ENCODE measurements at places on chromosomes 16 and 17.
A peak's percentile ranks its signal among the peaks of the same experiment; 100 is the strongest.

- no peak for DNase-seq
Observed at GRCh38 chr17:60371416-60371815, 20.5 kb downstream of the USP32 start.

DNA sequence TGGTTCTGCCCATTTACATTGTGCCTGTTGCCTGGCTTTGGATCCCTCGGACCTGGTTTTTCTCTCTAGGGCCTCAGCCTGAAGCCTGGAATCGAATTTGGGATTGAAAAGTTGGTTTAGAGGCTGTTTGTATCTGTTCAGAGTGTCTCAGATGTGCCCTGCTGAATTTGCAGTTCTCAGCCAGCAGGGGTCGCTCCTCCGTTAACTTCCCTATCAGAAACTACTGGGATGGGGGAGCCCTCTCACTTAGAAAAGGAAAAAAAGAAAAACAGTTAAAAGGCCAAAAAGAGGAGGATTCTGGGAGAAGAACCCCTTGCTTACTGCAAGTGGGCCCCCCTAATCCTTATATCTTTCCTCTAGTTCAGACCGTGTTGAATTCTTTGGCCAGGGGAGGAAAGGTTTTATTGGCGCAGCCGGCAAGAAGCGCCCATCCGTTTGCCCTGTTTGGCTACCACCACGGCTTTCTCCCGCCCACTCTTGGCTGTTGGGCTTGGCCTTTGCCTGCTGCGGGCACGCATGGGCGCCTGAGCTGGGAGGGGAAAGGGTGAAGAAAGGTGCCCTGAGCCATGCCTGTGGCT is 8.7 kb downstream of the FZD2 start:
- no peak for DNase-seq

GRCh38 chr16:50068550-50068949 is 2.8 kb downstream of the HEATR3 start:
- no peak for DNase-seq

DNA sequence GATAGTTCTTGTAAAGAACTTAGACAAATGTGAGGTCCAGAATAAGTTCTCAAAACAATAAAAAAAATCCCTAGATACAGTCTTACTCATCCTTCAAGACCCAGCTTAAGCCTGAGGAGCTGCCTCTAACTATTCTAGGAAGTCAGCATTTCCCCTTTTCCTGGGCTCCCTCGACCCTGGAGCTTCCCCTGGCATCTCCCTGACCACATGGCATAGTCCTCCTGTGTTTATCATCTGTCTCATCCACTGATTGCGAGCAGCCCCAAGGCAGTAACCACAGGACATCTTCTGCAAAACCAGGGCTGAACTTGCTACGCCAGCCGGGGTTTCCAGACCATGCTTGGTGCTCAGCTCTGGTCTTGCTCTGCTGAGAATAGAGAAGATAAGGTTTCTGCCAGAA is 36.7 kb upstream of the NLRP1 start:
- DNase-seq, result no peak

DNA sequence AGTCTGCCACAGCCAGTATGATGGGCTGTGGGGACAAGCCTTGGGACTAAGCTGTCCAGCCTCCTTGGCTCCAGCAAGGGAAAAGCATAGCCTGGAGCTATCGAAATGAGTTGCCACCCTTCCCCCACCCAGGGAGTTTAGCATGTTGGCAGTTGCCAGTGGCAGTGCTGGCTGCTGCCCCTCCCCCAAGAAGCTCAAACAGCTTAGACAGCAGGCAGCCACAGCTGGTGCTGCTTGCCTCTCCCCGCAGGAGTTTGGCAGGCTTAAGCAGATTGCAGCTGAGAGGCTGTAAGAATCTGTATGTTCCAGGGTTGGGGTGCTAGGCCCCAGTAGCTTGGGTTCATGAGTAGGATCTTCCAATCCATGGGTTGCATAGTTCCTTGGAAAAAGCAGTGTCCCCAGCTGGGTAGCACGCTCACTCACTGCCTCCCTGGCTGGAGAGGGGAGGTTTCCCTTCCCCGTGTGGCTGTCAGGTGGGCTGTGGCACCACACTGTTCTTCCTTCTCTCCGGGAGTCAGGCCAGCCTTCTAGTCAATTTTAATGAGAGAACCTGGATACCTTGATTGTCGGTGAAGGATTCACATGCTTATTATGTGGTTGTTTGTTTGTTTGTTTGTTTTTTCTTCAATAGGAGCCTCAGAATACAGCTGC is 506.1 kb downstream of the CDH11 start:
- DNase-seq, result no peak

- DNase-seq, result no peak
Observed at GRCh38 chr17:74404789-74405188, 27.1 kb upstream of the GPRC5C start.

DNA sequence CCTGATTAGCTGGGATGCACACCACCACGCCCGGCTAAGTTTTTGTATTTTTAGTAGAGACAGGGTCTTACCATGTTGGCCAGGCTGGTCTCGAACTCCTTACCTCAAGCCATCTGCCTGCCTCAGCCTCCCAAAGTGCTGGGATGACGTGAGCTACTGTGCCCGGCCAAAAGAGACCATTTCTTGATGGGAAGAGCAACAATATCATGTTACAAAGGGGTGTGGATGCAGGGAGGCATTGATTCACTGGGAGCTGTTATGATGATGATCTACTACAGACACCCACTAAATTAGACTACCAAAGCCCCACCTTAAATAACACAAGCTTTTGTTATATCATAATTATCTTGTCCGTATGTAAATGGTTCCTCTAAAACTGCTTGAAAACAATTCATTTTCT is 81.4 kb upstream of the PSMD7 start:
- no peak for DNase-seq

DNA sequence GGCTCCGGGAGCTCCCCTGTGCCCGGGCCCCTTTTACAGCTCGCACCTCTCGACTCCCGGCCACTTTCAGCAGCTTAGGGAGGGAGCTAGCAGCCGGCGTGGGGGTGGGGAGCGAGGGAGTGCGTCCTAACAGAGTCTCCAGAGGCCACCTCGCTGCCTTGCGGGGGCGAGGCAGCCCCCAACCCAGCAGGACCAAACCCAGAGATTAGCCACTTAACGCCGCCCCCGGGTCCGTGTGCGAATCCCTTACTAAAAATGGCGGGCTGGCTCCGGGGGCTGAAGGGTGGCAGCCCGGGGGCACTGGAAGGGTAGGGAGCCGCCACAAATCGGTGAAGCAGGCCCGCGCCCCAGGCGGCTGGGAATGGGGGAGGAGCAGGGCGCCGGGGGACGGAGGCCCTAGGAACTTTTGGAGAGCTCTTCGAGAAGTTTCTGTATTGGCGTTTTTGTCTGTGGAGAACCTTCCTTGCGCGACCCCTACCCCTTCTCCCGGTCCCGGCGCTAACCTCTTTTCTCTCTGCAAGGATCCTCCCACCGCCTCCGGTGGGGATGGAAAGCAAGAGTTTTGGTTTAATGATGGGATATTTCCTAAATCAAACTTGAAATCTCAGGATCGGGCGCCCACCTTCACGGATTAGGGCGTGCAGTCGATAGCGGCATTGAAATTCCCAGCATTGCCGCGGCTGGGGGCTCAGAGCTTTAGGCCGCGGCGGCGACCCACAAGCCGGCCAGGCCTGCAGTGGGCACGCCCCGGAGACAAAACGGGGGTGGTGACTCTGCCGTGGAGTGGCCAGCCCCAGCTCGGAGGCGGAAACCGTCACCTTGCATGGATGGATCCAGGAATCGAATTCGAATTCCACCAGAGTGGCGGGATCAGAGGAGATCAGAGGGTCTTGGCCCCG is 793 bp upstream of the IRX3 start:
- no peak for DNase-seq

GRCh38 chr16:6144463-6144862 is 1046.9 kb upstream of the EEF2KMT start:
- no peak for DNase-seq

DNA sequence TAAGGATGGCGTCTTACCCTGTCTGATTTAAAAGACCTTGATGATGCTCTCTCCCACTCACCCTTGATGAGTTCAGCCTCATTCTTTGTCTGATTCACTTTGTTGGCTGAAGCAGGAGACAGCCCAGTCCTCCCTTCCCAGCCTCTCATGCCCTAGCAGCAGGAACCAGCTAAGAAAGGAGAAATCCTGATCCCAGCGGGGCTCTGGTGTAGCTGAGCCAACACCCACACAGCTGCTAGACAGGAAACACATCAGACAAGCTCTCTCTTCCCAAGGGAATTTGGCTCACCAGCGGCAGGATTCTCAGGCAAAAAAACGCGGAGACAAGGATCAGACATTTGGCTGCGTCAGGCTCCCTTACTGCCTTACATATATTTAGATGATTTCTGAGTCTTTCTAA is 211.5 kb downstream of the CDH11 start:
- peak; percentile 2 for DNase-seq

DNA sequence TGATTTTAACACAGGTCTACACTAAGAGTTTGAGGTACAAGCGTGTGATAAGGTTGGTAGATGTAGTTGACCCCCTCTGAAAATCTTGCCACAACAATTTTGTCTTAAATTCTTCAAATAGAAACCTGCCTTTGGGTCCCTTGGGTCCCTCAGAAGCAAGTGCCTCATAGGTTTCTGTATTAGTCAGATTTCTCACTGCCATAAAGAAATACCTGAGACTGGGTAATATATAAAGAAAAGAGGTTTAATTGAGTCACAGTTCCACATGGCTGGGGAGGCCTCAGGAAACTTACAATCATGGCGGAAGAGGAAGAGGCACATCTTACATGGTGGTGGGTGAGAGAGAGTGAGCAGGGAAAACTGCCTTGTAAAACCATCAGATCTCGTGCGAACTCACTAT is 301.2 kb downstream of the MAP2K6 start:
- DNase-seq, result no peak

- DNase-seq, result no peak
Observed at GRCh38 chr17:82497483-82498405, 21.8 kb upstream of the FOXK2 start.
